ENCODE measurements at places on chromosomes 1 and 21.

- no peak for DNase-seq
Measured at GRCh38 chr1:192983349-192983980, 75.7 kb downstream of the UCHL5 start.

DNA sequence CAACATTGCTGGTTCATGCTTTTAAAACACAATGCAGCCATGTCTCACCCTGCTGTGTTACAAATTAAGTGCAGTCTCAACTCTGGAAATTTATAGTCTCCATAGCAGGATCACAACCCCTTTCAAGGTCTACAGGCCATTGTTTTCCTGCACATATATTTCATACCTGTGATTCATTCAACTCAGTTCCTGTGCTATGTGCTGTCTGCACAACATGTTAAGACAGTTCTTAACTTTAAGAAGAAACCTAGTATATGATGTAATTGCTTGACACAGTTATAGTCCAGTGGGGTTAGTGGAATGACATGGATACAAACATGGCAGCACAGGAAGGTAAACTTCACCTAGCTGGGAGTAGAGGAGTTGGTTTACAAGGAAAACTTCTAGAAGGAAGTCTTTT lies 106.4 kb downstream of the IFI44 start:
- DNase-seq = no peak

DNA sequence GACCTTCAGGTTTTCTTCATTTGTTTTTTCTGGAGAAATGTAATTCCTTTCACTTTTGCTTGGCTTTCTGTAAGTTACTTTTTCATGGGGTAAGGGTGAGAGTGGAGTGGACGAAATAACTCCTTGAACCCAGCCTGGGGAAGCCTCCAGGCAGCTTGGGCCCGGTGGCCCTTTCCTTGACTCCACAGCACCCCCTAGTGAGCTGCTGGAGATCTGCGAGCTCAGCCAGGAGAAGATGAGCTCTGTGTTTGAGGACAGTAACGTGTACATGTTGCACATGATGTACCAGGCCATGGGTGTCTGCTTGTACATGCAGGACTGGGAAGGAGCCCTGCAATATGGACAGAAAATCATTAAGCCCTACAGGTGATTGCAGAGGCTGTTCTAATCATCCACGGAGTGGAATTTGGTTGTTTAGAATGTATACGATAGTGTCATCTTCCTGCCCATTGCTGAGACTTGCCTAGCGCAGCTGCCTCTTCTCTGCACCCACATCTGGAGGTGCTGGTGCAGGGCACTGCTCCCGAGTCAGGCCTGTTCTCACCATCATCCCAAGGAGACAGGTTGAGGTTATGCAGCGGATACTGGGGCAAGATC lies 51.0 kb downstream of the SMYD2 start:
- peak; percentile 55 for DNase-seq

DNA sequence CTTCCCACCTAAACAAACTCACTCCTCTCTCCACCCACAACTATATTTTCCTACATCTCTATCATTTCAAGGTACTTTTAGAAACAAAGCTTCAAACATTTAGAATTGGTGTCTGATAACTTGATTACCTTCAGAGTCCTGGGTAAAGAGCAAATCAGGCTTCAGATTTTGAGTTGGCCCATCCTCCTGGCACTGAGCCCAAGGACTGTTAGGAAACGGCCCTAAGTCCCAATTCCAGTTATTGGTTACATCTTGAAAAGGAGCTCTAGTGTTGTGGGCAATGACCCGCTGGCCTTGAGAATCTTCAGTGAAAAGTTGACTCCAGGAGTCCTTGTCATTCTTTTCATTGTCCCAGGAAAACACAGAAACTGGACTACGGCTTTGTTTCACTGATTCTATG lies 15.1 kb downstream of the MTFR1L start:
- no peak for DNase-seq

DNA sequence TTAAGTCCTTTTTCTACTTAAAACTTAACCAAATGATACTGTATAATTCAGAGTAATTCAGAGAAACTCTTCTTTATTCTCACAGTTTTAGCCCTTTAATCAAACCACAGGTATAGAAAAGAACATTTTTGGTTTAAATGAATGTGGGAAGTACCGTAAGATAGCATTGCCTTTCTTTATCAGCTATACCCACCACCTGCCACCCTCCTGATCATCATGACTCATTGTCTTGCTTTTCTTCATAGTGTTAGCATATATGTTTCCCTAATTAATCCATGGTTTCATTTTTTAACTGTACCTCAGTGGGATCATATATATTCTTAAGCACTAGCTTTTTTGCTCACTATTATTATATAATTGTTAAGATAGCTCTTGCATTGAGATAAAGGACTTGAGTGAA lies 27.5 kb upstream of the ANGPTL1 start:
- DNase-seq = no peak

GRCh38 chr1:226778657-226779058 lies 39.6 kb upstream of the ITPKB start:
- DNase-seq = no peak
